ENCODE measurements at places on chromosomes 3 and 15.

GRCh38 chr15:70714565-70714964 lies 48.8 kb downstream of the UACA start:
- DNase-seq, result no peak

- no peak for DNase-seq
Observed at GRCh38 chr3:181757694-181758306, 46.1 kb downstream of the SOX2 start.

- no peak for DNase-seq
Observed at GRCh38 chr3:124934577-124934976, at the start of gene MUC13. Gene MUC13, minus strand, starts transcription at chr3:124934751. Its CDS starts 39 bp downstream, at chr3:124934712.

GRCh38 chr3:53489386-53489785 lies 5.0 kb upstream of the CACNA1D start:
- DNase-seq, result no peak

- no peak for DNase-seq
Observed at GRCh38 chr3:18946524-18946923, 201.8 kb upstream of the KCNH8 start.

DNA sequence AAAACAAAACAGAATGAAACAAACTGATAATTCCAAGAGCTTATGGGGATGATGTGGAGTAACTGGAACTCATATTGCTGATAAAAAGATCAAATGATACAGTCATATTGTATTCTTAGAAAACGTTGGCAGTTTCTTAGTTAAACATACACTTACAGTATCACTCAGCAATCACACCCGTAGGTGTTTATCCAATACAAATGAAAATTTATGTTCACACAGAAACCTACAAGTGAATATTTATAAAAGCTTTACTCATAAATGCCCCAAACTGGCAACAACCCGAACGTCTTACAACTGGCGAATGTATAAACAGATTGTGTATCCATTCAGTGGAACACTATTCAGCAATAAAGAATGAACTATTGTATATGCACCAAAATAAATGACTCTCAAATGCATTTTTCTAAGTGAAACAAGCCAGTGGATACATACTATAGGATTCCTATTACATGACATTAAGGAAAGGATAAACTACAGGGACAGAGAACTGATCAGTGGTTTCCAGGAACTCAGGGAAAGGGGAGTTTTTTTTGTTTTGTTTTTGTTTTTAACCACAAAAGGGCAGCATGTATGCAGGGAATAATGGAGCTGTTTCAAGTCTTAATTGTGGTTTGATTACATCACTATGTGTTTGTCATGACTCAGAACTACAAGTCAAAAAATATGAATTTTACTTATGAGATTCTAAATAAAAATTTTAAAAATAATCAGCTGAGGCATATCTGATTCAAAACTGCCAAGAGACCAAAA lies 71.8 kb upstream of the NDUFB4 start:
- DNase-seq, result no peak

DNA sequence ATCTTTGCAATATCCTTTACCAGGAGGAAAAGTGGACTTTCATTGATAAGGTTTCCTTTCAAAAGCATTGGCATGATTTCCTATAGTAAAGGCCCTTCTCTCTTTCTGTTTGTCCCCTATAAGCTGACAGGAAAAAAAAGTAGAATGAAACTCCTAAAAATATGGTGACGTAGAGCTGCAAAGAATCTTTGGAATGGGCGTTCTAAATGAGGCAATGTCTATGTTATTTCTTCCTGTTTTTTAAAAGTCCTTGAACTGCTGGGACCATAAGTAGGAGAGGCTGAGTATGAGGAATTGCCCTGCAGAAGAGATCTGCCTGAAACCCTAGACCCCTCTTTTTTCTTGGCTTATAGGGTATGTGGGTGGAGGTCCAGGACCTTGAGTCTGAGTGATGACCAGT lies 17.2 kb downstream of the ST3GAL6 start:
- no peak for DNase-seq

DNA sequence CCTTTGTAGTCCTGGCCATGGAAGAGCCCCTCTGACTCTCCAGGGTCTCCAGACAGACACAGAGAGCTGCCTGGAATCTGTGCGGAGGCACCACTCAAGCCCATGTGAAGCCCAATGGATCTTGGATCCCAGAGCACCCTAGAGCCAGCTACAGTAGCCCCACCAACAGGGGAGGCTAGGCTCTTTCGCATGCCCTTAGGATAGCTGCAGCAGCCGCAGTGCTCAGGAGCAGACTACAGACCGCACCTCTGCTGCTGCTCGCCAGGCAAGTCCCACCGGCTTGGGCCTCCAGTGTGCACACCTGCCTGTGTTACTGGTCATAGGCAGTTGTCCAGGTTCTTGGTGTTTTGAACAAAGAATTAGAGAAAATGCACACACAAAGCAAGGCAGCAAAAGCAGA lies 131.6 kb downstream of the SPATA16 start:
- no peak for DNase-seq

GRCh38 chr15:39407116-39407515 lies 173.8 kb upstream of the THBS1 start:
- no peak for DNase-seq

- DNase-seq, result no peak
Observed at GRCh38 chr3:58042947-58043707, 34.9 kb downstream of the FLNB start.

DNA sequence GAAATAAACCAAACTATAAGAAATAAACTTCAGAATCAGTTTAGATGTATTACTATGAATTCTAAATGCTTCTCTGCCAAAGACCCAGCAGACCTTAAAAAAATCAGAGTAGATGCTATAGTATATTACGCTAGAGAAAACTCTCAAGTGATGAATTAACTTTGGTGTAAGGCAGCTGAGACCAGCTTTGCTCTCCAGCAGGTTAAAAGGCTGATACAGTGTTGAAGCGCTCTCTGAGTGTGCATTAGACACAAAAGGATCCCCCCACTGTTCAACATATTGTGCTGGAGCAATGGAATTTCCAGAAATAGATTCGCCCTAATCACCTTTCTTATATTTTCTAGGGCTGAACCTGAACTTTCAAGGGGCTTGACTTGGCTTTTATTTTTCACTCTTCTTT lies 190.0 kb downstream of the EFHB start:
- DNase-seq, result no peak

DNA sequence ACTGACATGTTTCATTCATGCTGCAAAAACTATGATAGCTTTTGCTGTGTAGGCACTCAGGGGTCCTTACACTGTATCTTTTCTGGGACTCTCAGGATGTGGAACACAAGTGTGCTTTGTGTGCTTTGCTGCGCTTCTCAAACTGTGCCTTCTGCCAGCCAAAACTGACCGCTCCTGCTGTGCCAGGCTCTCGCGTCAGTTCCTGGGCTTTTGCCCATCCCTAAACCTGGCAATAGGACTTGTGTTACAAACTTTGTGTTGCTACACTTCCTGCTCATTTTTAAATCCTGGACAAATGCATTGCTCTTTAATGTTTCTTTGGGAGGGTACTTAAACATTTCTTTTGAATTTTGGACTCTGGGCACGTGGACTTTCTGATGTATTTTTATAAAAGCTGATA lies 60.3 kb downstream of the DIPK2A start:
- DNase-seq, result no peak

DNA sequence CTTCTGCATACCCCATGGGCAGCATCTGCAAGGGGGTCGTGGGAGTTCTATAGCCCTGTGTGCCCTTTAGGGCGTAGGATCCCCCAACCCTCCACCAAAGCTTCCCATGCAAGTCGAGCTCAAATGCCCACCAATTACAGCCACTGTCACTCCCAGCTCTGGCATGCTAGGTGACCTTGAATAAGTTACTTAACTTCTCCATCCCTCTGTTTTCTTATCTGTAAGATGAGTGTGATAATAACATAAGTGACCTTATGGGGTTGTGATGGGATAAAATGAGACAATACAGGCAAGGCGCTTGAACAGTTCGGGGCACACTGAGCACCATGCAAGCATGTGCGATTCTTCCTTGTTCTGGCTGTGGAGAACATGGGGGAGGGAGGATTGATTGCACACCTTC lies 74.8 kb upstream of the POMGNT2 start:
- DNase-seq, result no peak

DNA sequence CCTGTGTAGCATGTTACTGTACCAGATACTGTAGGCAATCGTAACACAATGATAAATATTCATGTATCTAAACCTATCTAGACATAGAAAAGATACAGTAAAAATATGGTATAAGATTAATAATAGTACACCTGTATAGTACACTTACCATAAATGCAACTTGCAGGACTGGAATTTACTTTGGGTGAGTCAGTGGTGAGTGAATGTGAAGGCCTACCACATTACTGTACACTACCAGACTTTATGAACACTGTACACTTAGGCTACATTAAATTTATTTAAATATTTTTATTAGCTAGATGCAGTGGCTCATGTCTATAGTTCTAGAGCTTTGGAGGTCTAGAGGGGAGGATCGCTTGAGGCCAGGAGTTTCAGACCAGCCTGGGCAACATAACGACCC lies 186.6 kb upstream of the ROPN1 start:
- DNase-seq, result no peak

DNA sequence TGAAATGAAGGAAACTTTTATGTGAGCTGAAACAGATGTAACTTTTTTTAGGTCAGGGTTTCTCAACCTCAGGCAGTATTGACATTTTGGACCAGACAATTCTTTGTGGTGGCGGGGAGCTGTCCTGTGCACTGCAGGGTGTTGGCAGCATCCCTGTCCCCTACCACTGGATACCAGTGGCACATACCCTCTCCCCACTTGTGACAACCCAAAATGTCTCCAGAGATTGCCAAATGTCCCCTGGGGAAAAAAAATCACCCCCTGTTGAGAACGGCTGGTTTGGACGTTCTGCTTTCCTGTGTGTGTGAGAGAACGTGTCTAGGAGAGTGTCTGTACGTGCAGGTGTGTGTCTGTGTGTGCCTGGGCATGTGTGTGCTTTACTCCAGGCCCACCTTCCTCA lies 30.7 kb upstream of the GRIP2 start:
- DNase-seq, result no peak

DNA sequence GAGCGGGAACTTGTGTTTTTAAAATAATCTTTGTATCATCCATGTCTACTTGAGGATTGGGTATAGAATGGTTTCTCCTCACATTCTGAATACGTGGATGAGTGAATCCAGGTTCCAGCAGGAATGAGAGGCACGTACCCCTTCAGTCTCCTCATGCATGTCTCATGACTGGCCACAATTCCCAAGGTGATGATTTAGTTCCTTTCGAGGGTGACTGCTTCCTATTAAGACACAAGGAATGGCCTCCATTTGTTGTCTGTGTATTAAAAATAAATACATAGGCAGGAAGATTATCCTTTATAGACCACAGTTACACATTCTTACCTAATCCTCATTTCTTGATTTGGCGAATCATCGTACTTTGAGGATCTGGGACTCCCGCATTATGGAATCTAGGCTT lies 217.0 kb upstream of the LRIG1 start:
- no peak for DNase-seq

DNA sequence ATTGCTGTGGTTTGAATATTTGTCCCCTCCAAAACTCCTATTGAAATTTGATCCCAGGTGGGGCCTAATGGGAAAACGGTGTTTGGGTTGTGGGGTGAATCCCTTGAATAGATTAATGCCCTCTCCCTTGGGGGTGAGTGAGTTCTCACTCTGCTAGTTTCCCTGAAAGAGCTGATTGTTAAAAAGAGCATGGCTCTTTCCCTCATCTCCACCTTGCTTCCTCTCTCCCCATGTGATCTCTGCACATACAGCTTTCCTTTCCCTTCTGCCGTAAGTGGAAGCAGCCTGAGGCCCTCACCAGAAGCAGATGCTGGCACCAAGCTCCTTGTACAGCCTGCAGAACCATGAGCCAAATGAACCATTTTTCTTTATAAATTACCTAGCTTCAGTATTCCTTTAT lies 394.9 kb upstream of the WNT5A start:
- no peak for DNase-seq

GRCh38 chr3:192844486-192844765 lies 73.2 kb downstream of the MB21D2 start:
- DNase-seq, result no peak

- DNase-seq, result no peak
Observed at GRCh38 chr15:96462768-96463750, 132.6 kb downstream of the NR2F2 start.

- no peak for DNase-seq
Observed at GRCh38 chr3:182710557-182711157, 82.6 kb upstream of the ATP11B start.

DNA sequence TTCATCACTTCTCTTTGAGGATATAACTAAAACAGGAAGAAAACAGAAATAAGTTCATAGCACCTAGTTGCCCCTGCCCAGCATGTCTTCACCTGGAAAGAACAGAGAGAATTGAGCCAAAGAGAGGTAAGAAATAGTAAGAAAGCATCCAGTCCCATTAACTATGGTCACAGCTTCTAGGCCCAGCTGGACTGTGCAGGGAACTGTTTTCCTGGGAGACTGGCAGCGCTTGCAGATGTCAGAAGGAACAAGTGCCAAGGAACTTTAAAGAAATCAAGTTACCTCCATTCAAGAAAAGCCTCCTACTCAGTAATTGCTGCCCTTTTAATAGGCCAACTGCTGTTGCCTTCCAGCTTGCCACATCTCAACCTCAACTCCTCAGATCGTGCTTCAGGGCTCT lies 17.8 kb upstream of the CPB1 start:
- DNase-seq, result no peak

DNA sequence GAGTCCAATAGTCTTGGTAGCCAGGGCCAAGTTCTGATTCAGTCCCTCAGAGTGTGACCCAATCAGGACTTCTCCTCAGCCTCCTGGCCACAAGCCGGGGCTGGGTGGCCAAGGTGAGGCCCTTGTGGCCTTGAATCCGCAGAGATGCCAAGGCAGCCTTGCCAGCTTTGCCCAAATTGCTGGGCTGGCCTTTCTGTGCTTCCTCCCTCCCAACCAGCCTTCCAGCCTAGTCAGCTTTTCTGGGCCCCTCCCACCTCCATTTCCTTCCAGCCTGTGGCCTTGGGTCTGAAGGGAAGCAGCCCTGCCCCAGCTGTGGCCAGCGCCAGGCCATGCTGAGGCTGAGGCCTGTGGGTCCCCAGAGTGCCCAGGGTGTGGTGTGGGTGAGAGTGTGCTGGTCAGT lies 34.3 kb upstream of the ANKDD1A start:
- no peak for DNase-seq

DNA sequence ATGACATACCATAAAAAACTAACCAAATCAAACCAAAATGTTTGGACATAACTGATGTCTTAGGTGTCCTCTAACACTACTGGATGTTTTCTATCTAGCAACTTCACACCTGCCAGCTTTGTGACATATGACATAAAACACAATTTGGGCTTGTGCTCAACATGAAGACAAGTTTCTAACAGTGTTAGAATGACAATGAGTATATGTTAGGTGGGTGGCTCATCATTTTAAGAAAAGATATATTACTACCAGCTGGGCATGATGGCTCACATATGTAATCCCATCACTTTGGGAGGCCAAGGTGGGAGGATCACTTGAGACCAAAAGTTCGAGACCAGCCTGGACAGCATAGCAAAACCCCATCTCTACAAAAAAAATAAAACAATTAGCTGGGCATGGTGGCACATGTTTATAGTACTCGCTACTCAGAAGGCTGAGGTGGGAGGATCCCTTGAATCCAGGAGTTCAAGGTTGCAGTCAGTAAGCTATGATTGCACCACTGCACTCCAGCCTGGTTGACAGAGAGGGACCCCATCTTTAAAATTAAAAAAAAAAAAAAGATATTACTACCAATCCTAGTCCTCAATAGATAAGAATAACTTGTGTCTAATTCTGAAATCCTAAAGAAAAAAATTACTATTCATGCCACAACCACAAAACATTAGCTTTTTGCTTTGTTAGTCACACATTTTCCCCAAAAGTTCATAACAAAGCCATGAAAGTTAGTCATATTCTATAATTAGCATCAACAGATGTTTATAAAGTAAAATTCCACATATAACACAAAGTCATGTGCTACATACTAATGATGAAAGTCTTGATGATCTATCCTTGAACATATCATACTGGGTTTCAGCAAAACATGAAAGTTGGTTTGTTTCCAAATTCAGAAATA lies 59.9 kb downstream of the LRRFIP2 start:
- DNase-seq, result no peak
